ENCODE measurements at places on chromosomes 4 and X. TPM values are rescaled to one million over a fixed set of nuclear protein-coding genes. Genes with fewer than 3 reads are reported as not detected.

The MFSD8 gene
- 13.8 TPM for total RNA-seq

The SPANXC gene
- not detected for total RNA-seq

The TMEM271 gene
- not detected for total RNA-seq

The SMPX gene
- total RNA-seq, result not detected

The SNCA gene
- 56.8 TPM for total RNA-seq

The GABRG1 gene
- not detected for total RNA-seq

The MYOZ2 gene
- 0.28 TPM for total RNA-seq

The IL3RA gene
- total RNA-seq, result 13.1 TPM

The VEGFD gene
- total RNA-seq, result 0.09 TPM

The SPON2 gene
- total RNA-seq, result 0.09 TPM

The STATH gene
- total RNA-seq, result not detected

The UGT2B10 gene
- total RNA-seq, result not detected

The PPP4R3C gene
- total RNA-seq, result not detected
